T-helper 22 cell (primary cell): ENCODE measurements at places on chromosomes 1 and 21.

DNA sequence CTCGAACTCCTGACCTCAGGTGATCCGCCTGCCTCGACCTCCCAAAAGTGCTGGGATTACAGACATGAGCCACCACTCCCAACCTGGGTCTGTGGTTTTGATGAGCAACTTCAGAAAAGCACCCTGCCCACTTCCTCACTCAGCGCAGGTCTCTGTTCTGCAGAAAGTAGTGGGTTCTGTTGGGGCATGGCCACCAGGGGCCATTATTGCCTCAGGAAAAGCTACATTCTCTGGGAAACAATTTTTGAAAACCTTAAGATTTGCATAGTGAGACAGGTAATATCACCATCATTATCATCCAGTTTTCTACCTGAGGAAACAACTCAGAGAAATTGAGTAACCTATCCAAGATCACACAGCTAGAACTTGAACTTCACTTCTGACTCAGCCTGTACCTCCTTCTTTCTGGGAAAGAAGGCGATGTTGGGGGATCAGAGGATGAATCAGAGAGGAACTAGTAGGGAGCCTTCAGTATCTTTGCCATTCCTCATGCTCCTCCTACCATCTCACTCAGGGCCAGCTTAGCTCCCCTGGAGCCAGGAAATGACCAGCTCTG lies 7.1 kb upstream of the NES start:
- no peak for DNase-seq

DNA sequence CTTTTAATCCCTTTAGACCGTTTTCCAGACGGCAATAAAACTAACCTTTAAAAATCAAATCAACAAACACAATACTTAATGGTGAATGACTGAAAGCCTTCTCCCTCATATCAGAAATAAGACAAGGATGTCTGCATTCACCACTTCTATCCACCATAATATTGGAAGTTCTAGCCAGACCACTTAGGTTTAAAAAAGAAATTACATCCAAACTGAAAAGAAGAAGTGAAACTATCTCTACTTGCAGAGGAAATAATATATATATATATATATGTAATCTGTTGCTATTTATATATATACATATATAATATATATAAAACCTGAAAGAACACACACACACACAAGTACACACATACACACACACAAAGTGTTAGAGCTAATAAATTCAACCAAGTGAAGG lies 100.4 kb downstream of the BRINP3 start:
- DNase-seq, result no peak

- DNase-seq, result no peak
Measured at GRCh38 chr1:188249811-188250210, 1421.1 kb downstream of the PLA2G4A start.

GRCh38 chr1:37148663-37149062 lies 114.3 kb upstream of the GRIK3 start:
- DNase-seq, result no peak

GRCh38 chr1:238264951-238265350 lies 374.2 kb upstream of the ZP4 start:
- no peak for DNase-seq

DNA sequence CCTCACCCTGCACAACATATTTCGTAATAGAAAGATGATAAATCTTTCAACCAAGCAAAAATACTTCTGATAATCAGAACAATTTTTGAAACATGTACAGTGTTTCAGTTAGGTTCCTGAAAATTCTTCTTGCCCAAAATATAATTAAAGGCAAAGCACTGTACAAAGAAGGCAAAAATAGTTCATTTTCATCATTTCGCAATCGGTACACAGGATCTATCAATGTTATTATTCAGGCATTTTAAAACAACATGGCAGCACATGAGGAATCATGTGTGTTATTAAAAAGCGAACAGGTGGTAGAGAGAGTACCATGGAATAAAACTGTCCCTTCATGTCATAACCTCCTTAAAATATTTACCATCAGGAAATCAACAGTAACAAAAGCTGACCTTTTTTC lies 356.9 kb downstream of the DPYD start:
- DNase-seq, result no peak

DNA sequence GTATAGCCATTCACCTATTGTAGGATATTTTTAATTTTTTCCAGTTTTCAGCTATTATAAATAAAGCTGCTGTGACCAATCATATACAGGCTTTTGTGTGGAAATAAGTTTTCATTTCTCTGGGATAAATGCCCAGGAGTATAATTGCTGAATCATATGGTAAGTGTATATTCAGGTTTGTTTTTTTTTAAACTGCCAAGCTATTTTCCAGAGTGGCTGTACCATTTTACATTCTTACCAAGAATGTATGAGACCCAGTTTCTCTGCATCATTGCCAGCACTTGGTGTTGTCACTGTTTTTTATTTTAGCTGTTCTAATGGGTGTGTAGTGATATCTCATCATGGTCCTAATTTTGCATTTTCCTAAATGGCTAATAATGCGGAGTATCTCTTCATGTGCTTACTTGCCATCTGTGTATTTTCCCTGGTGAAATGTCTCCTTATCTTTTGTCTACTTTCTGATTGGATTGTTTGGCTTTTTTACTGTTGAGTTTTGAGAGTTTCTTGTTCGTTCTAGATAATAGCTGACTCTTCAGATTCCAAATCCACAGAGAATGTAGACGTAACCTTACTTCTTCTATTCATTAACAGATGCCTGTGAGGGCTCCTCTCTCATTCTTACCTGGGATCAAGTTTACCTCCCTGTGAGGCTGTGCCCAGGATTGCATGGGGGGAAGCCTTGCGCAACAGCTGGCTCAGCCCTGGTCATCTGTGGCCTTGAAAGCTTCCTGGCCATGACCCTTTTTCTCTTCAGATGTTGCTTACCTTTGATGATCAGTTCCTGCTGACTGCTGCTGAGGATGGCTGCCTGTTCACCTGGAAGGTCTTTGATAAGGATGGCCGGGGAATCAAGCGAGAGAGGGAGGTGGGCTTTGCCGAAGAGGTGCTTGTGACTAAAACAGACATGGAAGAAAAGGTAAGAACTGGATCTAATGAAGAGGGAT lies 42.6 kb downstream of the CFAP57 start:
- no peak for DNase-seq

DNA sequence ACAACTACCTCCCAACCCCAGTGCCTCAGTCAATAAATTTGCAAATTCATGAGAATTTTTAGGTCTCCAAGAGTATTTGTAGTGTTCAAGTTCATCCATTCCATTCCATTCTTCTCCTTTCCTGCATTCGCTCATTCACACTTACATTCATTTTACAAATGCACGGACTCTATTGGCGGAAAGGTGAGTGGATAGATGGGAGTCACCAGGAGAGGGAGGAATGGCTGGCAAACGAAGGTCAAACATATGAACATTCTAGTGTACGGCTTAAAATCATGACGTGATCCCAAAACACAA lies 2.5 kb downstream of the LORICRIN start:
- DNase-seq, result no peak

DNA sequence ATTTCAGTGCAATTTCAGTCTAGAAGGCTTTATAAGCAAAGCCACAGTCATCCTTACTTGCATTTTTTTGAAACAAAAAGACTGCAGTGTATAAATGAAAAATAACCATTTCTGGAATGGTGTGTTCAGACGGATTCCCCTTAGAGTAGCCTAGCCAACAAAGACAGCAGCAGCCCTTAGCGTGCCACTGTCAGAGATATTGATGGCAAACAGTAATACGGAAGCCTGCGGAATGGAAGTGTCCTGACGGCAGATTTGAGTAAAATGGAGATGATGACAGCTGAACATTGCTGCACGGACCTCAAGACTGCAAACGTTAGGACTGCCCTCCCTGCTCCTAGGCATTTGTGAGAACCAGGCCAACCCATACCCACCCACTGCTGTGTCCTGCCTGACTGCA lies 54.7 kb downstream of the PDE9A start:
- DNase-seq, result no peak

- no peak for DNase-seq
Measured at GRCh38 chr1:5223206-5223605, 568.8 kb downstream of the AJAP1 start.

DNA sequence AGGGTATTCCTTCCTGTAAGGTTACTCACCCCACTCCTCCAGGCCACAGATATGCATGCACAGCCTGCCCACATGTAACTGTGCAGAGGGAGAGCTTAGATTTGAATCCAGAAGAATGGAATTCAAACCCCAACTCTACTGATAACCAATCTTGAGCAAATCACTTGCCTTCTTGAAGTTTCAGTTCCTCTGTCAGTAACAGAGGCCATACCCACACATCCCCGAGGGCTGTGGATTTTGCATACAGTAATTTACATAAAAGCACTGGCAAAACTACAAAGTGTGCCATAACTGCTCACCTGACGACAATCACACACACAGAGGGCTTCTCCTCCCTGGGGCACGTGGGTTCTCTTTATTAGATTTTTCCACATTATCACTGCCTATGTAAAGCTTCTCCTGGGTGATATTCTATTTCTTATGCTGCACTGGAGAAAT lies 18.6 kb downstream of the CD247 start:
- no peak for DNase-seq

GRCh38 chr1:81672766-81673165 lies 128.0 kb upstream of the ADGRL2 start:
- DNase-seq, result no peak

- no peak for DNase-seq
Measured at GRCh38 chr1:32014948-32015273, 1.2 kb downstream of the KHDRBS1 start.

DNA sequence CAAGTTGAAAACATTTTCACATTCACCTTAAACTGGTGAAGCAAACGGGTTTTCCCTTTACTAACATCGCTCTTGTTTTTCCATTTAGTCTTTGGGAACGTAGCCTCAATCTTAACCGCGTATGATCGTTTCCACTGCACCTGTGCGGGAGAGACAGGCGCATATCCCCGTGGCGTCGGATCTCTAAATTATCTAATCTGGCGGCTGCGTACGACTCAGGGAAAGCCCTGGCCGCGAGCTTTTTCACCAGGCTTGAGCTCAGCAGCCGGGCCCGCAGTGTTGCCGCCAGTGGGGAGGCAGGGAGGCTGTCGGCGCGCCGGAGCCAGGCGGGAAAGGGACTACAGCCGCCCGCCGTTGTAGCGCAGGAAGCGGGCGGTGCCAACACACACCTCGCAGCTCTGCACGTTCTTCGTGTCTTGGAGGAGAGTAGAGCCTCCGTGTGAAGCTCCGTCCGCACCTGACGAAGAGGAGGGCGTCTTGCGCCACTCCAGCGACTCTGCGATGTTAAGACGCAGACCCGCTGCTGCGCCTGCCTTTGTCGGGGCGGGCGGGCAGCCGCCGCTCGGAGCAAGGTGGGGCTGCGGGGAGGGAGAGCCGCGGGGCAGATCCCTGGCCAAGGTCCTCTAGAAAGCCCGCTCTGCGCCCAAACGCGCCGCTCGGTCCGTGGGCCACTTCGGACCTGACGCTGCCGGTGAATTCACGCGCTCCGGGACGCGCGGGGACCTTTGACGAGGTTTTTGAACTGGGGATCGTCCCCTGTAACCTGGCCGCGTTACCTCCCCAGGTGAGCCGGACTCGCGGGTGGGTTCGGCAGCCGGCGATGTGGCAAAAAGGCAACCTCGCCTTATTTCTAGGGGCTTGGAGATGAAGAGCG lies 18.5 kb upstream of the TBX15 start:
- DNase-seq, result no peak

DNA sequence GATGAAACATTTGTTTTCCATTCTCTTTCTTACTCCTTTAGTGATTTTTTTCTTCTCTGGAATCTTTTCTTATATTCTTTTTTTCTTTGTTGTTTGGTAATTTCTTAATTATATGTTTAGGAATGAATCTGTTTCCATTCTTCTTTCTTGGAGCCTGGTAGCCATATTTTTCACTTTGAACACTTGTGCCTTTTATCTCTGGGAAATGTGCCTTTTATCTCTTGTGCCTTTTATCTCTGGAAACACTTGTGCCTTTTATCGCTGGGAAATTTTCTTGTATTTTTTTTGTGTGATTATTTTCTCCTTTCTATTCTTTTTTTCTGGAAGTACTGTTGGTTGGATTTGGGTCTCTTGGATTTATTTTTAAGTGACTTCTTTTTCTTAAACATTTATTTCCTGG lies 118.2 kb downstream of the LEPR start:
- no peak for DNase-seq

GRCh38 chr1:223631473-223631872 lies 34.0 kb downstream of the CAPN8 start:
- DNase-seq, result no peak

DNA sequence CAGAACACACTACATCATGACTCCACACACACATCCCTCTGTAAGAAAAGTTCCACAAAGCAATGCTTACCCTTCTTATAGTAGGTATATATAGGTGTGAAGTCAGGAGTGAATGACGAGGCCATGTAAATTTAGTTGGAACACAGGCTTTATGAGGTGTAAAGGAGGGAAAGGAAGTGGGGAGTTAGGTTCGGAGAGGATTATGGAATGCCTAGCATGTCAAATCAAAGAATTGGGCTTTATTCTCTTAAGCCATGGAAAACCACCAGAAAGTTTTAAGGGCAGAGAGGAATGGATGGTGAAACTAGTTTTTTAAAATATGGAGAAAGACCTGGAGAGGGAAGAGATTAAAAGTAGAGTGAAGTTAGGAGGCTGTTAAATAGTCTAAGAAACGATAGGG lies 26.3 kb downstream of the TFAP2E start:
- DNase-seq, result no peak

- no peak for DNase-seq
Measured at GRCh38 chr1:22332795-22333499, 118.7 kb upstream of the ZBTB40 start.

DNA sequence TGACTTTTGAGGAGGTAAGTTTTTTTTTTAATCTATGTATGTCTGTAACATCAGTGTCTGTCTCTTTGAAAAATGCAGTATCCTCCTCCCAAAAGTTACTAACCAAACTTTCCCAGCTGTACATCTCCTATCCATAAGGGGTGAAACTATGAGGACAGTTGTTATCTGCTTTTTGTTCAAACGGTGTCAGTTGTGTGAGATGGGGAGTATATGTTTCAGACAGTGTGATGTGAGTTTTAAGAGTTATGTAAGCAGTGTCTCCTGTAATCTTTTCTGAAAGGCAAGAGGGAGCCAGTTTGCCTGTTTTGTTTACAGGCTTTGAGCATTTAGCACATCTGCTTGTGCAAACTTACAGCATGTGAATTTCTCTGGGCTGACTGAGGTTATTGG lies 34.8 kb upstream of the CACYBP start:
- DNase-seq, result no peak

GRCh38 chr1:211808475-211808874 lies 22.1 kb downstream of the LPGAT1 start:
- no peak for DNase-seq

DNA sequence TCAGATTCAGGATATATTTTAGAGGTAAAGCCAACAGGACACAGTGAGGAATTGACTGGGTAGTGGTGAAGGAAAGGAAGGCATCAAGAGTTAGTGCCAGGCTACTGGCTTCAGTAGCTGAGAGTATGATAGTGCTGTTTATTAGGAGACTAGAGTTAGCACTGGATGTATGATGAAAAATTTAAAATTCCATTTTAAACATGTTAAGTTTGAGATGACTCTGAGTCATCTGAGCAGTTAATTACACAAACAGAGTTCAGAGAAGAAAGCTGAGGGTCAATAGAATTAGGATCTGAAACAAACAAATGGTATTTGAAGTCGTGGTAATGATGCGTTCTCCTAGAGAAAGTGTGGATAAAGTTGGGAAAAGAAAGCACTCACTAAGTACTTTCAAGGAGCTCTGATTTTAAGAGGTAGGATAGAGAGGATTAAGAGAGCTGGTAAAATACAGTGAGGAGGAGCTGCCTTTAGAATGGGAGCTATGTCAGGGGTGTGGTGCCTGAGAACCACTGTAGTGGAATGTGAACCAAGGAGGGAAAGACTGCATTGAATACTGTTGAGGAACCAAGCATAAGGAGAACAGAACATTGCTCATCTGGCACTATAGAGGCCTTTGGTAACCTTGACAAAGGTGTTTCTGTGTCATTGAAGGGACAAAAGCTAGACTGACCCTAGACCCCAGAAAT lies 21.7 kb upstream of the SHCBP1L start:
- DNase-seq, result no peak

GRCh38 chr1:27360159-27361043 lies 6.4 kb downstream of the MAP3K6 start:
- DNase-seq, result peak; percentile 51
